Left ventricle myocardium inferior (tissue), 1 donor: ENCODE measurements at places on chromosomes 11 and 22. TPM values are rescaled to one million over a fixed set of nuclear protein-coding genes. Genes with fewer than 3 reads are reported as not detected.

GRCh38 chr22:40324468-40325305 is 21.6 kb upstream of the ADSL start:
- H3K27me3 ChIP-seq = no peaks in the 10 kb centered on the region
- H3K36me3 ChIP-seq = peaks cover 62% of the 10 kb centered on the region
- no peak for DNase-seq
- no peak overlapping the region for H3K4me3 ChIP-seq

DNA sequence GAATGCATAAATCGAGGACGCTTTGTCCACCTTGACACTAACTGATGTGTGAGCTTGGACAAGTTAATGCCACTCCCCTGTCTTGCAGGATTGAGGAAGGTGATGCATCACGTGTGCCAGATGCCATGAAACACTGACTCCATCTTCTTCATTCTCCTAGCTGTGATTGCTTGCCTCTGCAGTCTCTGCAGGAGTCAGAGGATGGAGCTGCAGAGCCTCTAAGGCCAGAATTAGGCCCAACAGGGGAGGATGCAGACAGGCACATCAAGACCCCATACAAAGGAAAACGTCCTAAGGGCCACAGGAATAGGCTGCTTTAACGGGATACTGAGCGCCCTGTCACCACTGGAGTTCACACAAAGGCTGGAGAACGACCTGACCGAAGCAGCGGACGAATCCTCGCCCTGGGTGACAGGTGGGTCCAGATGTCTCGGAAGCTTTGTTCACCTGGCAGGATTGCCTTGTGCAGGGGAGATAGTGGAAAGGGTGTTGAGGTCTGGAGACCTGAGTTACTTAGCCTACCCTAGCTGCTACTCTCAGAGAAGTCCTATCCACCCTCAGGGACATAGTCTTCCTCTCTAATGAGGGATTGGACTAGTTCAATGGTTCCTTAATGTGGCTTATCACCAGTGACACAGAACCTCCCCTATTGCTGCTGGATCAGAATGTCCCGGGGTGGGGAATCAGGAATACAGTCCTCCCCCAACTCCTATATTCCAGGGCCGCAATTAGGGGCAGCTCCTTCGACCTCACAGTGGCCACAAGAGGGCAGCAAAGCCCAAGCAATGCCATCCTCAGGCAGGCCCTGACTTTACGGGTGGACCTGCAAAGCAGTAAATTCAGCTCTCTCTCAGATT is 32.4 kb downstream of the DBX1 start:
- H3K27ac ChIP-seq = no peak overlapping the region
- peaks cover 12% of the 10 kb centered on the region for H3K4me1 ChIP-seq
- peaks cover 4% of the 10 kb centered on the region for H3K27me3 ChIP-seq
- DNase-seq = peak; percentile 64

DNA sequence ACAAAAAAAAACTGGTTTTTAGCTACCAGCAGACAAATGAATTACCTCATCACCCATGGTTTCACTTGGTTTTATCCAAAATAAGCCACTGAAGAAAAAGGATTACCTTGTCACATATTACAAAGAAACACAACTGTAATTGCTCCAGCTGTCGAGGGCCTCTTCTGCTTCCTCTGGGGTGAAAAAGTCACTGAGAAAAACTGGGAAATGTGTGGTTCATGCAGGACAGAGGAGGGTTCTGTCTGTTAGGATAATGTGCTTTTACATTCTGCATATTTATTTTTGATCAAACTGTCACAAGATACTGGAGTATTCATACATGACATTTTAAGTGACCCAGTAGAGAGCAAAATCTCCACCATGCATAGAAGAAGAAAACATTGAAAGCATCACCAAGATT is 211.7 kb downstream of the NAV2 start:
- H3K27ac ChIP-seq = no peak overlapping the region
- H3K4me3 ChIP-seq = no peak overlapping the region
- peaks cover 12% of the 10 kb centered on the region for H3K4me1 ChIP-seq
- H3K27me3 ChIP-seq = no peaks in the 10 kb centered on the region
- no peak for DNase-seq
- no peaks in the 10 kb centered on the region for H3K36me3 ChIP-seq

GRCh38 chr22:22712666-22713365 is 68.4 kb downstream of the GGTLC2 start:
- H3K27ac ChIP-seq = no peak overlapping the region
- H3K4me3 ChIP-seq = no peak overlapping the region
- no peaks in the 10 kb centered on the region for H3K4me1 ChIP-seq
- peaks cover 71% of the 10 kb centered on the region for H3K27me3 ChIP-seq
- no peaks in the 10 kb centered on the region for H3K36me3 ChIP-seq

DNA sequence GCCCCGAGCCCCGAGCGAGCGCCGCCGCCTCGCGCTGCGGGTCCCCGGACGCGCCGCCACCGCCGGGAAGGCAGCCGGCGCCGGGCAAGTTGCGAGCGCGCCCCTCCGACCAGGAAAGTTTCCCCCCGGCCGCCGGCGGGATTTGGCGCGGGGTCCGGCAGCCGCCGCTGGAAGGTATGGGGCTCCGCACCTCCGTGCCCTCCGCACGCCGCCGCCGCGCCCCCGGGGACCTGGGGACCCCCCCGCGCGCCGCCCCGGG is 281 bp downstream of the TSPAN18 start:
- peak overlapping the region; percentile 95 for H3K27ac ChIP-seq
- H3K36me3 ChIP-seq = no peaks in the 10 kb centered on the region
- no peaks in the 10 kb centered on the region for H3K27me3 ChIP-seq
- DNase-seq = no peak

The TIMM10 gene
- total RNA-seq = 61.0 TPM

DNA sequence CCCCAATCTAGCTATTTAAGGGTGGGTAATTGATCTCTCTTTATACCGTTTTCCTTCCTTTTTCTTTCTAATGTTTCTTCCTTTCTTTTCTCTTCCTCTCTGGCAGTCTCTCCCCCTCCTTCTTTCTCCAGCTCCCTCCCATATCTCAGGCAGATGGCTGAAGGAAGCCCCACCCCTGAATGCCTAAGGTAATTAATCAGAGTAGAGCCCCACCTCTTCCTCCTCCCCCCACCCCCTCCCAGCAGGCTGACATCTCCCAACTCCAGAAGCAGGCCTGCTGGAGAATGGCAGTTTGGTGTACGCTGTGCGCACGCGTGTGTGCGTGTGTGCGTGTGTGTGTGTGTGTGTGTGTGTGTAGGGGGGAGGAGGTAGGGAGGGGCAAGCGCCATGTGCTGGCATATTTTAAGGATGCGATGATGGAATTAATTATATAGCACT is 122.6 kb downstream of the APOL5 start:
- H3K36me3 ChIP-seq = no peaks in the 10 kb centered on the region
- H3K4me3 ChIP-seq = peak overlapping the region; percentile 64
- DNase-seq = peak; percentile 82
- H3K4me1 ChIP-seq = peaks cover 97% of the 10 kb centered on the region
- H3K27me3 ChIP-seq = no peaks in the 10 kb centered on the region
- peak overlapping the region; percentile 88 for H3K27ac ChIP-seq
